RWPE2 (cell line): ENCODE measurements at places on chromosomes 2 and 18.

- DNase-seq, result no peak
Measured at GRCh38 chr2:120453635-120453998, 107.7 kb downstream of the INHBB start.

- no peak for DNase-seq
Measured at GRCh38 chr2:54801352-54801751, 77.9 kb downstream of the EML6 start.

- DNase-seq, result no peak
Measured at GRCh38 chr18:45384962-45385315, 230.3 kb upstream of the SLC14A2 start.

GRCh38 chr18:22609642-22610041 lies 191.9 kb upstream of the CTAGE1 start:
- no peak for DNase-seq

DNA sequence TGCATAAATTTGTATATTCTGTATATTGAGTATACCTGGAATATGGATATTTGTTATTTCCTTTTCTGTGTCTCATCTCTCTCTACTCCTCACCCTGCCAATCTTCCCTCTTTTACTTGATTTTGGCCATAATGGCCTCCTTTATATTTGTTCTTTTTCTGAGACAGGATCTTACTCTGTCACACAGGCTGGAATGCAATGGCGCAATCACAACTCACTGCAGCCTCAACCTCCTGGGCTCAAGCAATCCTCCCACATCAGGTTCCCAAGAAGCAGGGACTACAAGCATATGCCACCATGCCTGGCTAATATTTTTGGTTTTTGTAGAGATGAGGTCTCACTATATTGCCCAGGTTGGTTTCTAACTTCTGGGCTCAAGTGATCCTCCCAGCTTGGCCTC lies 30.5 kb downstream of the PREPL start:
- DNase-seq, result no peak

DNA sequence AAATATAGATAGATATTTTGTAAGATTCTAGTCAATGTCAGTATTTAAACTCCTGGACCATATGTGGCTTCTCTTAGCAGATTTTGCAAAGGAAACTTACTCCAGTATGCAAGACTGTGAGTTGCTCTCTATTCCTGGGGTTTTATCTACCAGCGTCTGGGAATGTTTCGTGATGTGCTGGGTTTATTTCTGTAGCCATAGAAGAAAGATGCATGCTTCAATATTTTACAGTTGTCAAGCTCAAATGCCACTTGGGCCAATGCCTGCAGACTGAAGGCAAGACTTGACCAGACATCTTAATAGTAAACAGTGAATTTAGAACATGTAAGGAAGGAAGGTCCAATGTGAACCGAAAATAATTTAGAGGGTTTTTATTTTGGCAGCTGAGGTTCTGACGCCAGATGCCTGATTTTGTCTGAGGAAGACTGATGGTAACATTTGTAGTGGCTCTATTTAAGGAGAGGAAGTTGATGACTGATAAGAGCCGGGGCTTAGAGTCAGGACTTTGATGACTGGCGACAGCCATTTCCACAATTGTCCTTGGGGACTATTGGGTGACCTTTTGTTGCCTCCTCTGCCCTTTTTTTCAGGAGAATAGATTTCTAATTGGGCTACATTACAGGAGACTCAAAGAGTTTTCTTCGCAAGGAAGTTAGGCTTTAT lies 154.3 kb downstream of the RAPGEF4 start:
- no peak for DNase-seq

DNA sequence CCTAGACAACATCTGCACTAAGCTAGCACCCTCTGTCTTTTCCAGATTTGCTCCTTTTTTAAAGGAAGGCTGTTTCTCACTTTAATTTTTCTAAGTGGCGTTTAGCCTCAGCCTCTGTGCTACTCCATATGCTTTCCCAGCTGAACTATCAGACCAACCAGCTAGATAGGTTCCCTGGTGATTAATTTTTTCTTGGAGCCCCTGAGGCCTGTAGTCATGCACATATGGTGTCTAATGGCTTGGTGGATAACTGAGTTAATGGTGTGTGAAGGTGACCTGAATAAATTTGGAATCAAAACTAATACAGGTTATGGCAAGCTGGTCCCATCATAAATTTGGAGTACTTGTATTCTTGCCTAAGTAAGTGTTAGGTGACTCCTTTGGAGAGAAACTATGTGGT lies 135.5 kb downstream of the MGAT5 start:
- no peak for DNase-seq

- DNase-seq, result no peak
Measured at GRCh38 chr2:30293303-30293921, 62.1 kb downstream of the LBH start.

DNA sequence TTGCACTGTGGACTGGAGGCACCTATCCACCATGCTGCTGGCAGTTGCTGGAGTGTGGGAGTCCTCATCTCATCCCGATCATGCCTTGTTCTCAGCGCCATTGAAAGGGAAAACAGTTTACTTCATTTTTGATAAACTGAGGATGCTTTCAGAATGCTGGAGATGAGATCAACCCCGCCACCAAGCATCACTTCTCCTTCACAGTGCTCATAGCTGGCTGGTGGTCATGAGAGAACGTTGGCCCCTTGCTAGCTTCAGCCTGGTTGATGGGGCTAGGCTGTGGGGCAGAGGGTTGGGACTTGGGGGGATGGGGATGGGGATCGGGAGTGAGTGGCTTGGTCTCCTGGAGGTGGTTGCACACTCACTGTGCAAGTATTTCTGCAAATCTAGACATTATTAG lies 30.1 kb downstream of the SOX11 start:
- no peak for DNase-seq
